Bronchus fibroblast of lung (primary cell): ENCODE measurements at places on chromosomes 12 and 14. TPM values are rescaled to one million over a fixed set of nuclear protein-coding genes. Genes with fewer than 3 reads are reported as not detected.

KIAA0586 gene
- 22.6 and 26.4 TPM in 2 replicates for total RNA-seq

AMN gene
- total RNA-seq: 0.30 and 84.4 TPM in 2 replicates

PRB2 gene
- total RNA-seq: not detected in 2 replicates

COPS7A gene
- total RNA-seq: 95.1 and 98.9 TPM in 2 replicates
